Uterus (tissue), 4 donors: ENCODE measurements at places on chromosomes 2 and 18. TPM values are rescaled to one million over a fixed set of nuclear protein-coding genes. Genes with fewer than 3 reads are reported as not detected.
A peak's percentile ranks its signal among the peaks of the same experiment; 100 is the strongest.

The RFTN2 gene
- total RNA-seq, result 26.7 TPM

The HOXD8 gene
- 49.8 TPM for total RNA-seq

GRCh38 chr18:34794348-34794747 is 84.2 kb downstream of the DTNA start:
- DNase-seq, result no peak
- no peak overlapping the region for H3K27ac ChIP-seq

The ITPRID2 gene
- 159 TPM for total RNA-seq

DNA sequence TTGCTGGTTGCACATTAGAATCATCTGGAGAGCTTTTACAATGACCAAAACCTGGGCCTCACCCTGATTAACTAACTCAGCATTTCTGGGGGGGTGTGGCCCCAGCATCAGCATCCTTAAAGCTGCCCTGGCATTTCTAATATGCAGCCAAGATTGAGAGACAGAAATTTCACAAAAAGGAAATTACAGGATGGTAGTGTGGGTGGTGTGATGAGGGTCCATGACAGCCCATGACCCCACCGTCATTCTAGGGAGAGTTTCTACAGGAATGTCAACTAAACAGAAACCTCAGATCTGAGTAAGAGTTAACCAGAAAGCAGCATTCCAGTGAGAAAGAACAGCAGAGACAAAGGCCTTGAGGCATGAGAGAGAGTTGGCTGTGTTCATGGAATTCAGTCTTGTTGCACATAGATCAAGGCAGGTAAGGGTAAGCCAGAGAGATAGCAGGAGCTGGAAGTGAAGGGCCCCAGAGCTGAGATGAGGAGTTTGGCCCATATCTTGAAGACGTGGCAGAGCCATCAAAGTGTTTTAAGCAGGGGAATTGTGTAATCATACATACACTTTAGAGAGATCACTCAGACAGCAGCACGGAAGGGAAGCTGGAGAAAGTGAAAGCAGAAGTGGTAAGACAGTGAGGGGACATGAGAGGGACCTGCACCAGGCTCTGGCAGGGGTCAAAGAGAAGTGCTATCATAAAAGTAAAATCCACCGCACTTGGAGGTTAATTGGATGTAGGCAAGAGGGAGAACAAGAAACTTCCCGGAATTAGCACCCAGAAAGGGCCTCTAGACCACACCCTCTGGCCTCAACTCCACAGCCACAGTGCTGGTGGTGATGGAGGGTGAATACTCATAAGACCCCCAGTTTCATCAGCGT is 7.8 kb upstream of the TRABD2A start:
- H3K27ac ChIP-seq, result peak overlapping the region; percentile 33
- no peaks in the 10 kb centered on the region for H3K36me3 ChIP-seq
- no peaks in the 10 kb centered on the region for H3K4me1 ChIP-seq
- peak overlapping the region; percentile 21 for H3K4me3 ChIP-seq
- H3K27me3 ChIP-seq, result no peaks in the 10 kb centered on the region

The PLA2R1 gene
- 25.4 TPM for total RNA-seq

The HOXD9 gene
- total RNA-seq, result 78.1 TPM

GRCh38 chr18:65415098-65415497 is 335.7 kb upstream of the CDH7 start:
- H3K4me3 ChIP-seq, result no peak overlapping the region
- no peaks in the 10 kb centered on the region for H3K4me1 ChIP-seq
- no peaks in the 10 kb centered on the region for H3K27me3 ChIP-seq

The TMEM247 gene
- not detected for total RNA-seq

The PLEKHH2 gene
- 47.1 TPM for total RNA-seq

The MTX2 gene
- 28.1 TPM for total RNA-seq

The COMMD1 gene
- 62.4 TPM for total RNA-seq

DNA sequence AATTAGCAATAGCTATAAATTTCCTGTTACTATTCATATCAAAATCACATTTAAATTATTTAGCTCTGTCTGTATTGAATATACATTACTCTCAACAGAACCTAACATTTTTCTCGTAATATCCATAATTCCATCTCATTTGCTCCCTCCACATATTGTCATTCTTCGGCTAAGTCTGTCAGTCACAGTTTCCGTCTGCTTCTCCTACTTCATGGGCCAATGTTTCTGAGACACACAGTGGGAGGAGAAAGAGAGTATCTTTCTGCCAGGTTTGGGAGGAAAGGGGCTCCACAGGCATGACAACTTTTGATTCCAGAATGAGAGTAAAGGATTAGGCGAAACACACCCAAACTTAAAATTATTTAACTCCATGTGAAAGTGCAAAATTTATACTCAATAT is 273.1 kb upstream of the SMIM21 start:
- H3K27ac ChIP-seq, result no peak overlapping the region
- no peak overlapping the region for H3K4me3 ChIP-seq
- no peak for DNase-seq

- no peaks in the 10 kb centered on the region for H3K36me3 ChIP-seq
- H3K4me3 ChIP-seq, result no peak overlapping the region
- H3K27ac ChIP-seq, result no peak overlapping the region
- H3K27me3 ChIP-seq, result no peaks in the 10 kb centered on the region
Measured at GRCh38 chr2:189363559-189363958, 77.7 kb upstream of the WDR75 start.

The SCYGR7 gene
- total RNA-seq, result not detected

GRCh38 chr2:42129947-42130346 is 39.2 kb upstream of the EML4 start:
- H3K27me3 ChIP-seq, result no peaks in the 10 kb centered on the region
- no peak for DNase-seq
- H3K4me1 ChIP-seq, result peaks cover 11% of the 10 kb centered on the region
- H3K4me3 ChIP-seq, result no peak overlapping the region
- H3K27ac ChIP-seq, result no peak overlapping the region

- no peak for DNase-seq
- H3K4me1 ChIP-seq, result no peaks in the 10 kb centered on the region
- no peaks in the 10 kb centered on the region for H3K27me3 ChIP-seq
Measured at GRCh38 chr2:167411367-167411766, 523.1 kb downstream of the XIRP2 start.

The DAPL1 gene
- total RNA-seq, result not detected

The CELF4 gene
- not detected for total RNA-seq

DNA sequence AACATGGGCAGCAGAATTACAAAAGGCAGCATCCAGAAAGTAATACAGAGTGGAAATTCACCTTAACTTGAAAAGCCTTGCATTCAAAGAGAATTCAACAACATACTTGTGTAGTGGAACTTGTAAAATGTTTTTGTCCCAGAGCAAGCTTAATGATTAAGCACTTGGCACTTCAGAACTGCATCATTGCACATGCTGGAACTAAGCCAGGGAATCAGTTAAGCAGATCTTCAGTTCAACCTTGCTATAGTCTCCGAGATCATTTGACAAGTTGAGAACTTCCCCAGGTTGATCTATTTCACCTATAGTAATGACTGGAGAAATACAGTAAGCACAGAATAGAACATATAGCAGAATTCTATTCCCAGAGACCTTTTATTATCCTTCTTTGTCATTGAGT is 1337.2 kb upstream of the NXPH2 start:
- no peaks in the 10 kb centered on the region for H3K4me1 ChIP-seq
- no peaks in the 10 kb centered on the region for H3K27me3 ChIP-seq
- H3K36me3 ChIP-seq, result no peaks in the 10 kb centered on the region

GRCh38 chr18:56307354-56308170 is 330.8 kb downstream of the TXNL1 start:
- no peaks in the 10 kb centered on the region for H3K36me3 ChIP-seq
- H3K4me1 ChIP-seq, result no peaks in the 10 kb centered on the region
- H3K4me3 ChIP-seq, result no peak overlapping the region
- no peaks in the 10 kb centered on the region for H3K27me3 ChIP-seq
- H3K27ac ChIP-seq, result no peak overlapping the region

DNA sequence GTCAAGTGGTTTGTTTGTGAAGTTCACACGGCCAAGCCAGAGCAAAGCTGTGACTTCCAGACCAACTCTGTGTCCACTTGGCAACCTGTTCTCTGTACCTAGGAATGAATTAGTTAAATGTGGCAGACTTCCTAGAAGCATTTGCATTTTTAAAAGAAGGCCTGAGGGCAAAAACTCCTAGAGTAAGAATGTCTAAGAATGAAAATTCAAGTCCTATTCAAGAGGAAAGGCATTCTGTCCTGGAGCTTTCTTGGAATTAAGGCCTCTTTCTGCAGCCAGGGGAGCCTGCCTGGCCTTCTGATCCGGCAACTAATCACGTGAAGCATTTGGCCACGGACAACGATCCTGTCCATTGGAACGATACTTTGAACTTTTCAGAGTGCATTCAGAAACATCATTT is 155.0 kb downstream of the SETBP1 start:
- H3K4me1 ChIP-seq, result peaks cover 13% of the 10 kb centered on the region
- H3K36me3 ChIP-seq, result no peaks in the 10 kb centered on the region
- no peak overlapping the region for H3K4me3 ChIP-seq

DNA sequence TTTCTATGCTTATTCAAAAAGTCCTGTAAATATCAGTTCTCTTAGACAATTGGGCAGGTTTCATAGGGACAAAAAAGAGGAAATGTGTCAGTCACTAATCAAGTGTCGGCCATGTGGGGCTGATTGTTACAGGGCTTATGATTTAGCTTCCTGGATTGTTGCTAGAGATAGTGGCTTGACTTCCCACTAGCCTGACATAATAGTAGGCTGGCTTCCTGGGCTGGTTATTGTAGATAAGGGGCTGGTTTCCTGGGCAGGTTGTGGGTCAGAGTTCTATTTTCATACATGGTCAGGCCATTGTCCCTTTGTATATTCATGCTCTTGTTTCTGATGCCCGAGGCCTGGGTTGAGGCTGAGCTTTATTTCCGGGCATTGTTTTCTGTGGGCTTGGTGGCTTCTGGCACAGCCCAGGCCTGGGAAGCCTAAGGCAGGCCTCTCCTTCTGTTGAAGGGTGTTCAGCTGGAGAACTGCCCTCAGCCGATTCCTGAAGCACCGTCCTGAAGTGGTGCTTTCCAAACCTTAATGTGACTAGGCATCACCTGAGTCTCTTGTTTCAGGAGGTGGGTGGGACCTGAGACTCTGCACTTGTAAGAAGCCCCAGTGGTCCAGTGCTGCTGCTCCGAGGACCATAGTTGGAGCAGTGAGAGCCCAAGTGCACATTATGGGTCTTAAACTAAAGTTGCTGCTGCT is 37.0 kb downstream of the CD8B2 start:
- no peaks in the 10 kb centered on the region for H3K36me3 ChIP-seq
- no peak for DNase-seq
- no peak overlapping the region for H3K4me3 ChIP-seq
- no peaks in the 10 kb centered on the region for H3K27me3 ChIP-seq
- no peaks in the 10 kb centered on the region for H3K4me1 ChIP-seq

The IL36G gene
- total RNA-seq, result not detected

GRCh38 chr2:111122631-111123421 is 2.1 kb downstream of the BCL2L11 start:
- H3K36me3 ChIP-seq, result no peaks in the 10 kb centered on the region
- peak overlapping the region; percentile 75 for H3K27ac ChIP-seq
- peak overlapping the region; percentile 49 for H3K4me3 ChIP-seq
- peak; percentile 80 for DNase-seq

DNA sequence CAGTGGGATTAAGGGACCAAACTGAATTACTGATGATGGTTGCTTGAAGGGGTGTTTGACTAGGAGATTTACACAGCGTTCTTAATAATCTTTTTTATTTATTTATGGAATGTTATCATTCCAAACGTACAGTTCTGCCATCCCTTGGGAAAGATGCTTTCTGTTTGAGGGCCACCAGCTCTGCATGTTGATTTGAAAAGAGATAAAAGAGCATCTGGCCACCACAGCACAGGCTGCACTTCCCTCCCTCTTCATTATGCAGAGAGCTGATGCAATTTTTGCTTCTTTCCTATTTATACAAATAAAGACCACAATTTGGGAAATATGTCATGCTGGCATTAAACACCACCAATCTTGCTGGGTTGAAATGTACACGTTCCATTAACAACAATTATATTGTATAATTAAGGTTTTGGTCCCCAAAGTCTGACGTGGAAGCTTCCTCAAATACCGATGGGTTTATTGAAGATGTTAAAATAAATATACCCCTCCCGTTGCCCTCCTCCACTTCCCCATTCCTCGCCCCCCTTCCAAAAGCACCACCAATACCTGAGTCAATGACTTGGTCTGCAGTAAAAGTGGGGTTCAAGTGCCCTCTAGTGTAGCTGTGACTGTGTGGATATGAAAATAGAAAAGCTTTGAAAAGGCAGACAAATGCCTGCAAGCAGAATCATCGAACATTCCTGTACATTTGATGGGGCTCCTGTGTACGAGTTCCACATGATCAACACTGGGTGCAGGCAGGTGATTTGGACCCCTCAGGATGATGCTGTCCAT is 211.9 kb downstream of the HRH4 start:
- H3K4me1 ChIP-seq, result no peaks in the 10 kb centered on the region
- no peak for DNase-seq
- no peaks in the 10 kb centered on the region for H3K27me3 ChIP-seq
- H3K4me3 ChIP-seq, result no peak overlapping the region
- no peak overlapping the region for H3K27ac ChIP-seq

DNA sequence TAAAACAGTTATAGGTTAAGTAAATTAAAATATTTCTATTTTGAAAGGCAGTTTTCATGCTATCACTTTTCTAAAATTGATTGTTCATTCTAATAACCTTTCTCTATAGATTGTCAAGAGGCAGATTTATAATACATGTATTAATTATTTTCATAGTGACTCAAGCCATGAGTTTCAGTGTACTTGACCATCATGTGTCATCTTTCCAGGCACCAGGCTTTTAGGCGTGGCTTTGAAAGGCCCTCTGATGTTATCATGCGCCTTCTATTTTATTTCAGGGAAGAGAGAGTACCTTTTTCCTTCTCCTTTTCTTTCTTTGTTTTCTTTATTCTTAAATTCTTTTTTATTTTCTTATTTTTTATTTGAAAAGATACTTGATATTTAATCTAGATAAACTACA is 128.3 kb upstream of the ETAA1 start:
- H3K4me1 ChIP-seq, result no peaks in the 10 kb centered on the region
- no peak overlapping the region for H3K4me3 ChIP-seq
- no peak overlapping the region for H3K27ac ChIP-seq
- H3K36me3 ChIP-seq, result no peaks in the 10 kb centered on the region
- H3K27me3 ChIP-seq, result no peaks in the 10 kb centered on the region

DNA sequence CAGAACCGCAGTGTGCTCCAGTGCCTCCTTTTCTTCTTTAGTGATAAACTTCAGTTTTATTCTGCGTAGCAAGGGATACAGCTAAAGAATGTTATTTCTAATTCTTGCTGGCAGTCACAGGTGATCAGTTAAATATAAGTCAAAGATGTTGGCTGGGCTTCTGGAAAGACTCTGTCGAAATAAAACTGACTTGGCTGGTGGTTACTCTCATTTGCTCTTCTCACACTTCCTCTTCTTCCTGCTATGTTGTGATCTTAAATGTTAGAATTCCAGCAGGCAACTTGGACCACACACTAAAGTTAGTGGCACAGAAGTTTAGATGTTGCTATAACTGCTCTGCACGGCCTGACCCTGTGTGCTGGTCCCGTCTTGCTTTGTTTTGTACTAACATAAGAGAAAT is 278.6 kb downstream of the CDH19 start:
- no peaks in the 10 kb centered on the region for H3K36me3 ChIP-seq
- H3K4me3 ChIP-seq, result no peak overlapping the region
- H3K27me3 ChIP-seq, result no peaks in the 10 kb centered on the region
- H3K27ac ChIP-seq, result no peak overlapping the region
- H3K4me1 ChIP-seq, result no peaks in the 10 kb centered on the region

DNA sequence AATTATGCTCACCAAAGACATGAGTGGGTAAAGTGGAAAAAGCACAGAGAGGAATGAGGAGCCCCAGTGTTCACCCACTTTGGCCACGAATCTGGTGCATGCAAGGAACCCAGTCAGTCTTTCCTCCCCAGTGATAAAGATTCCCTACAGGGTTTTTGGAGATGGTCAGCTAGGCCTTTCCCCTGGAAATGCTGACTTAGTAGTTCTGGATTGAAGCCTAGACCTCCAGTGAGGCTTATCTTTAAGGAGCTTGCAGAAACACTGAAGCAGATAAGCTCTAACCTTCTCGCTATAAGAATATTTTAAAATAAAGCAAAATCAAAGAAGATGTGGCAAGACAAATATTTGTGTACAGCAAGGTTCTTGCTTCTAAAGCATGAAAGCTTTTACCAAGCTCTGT is 178.3 kb upstream of the CCDC68 start:
- H3K4me3 ChIP-seq, result no peak overlapping the region
- H3K27ac ChIP-seq, result no peak overlapping the region
- no peaks in the 10 kb centered on the region for H3K4me1 ChIP-seq
- no peak for DNase-seq
